Activated naive CD4-positive, alpha-beta T cell (primary cell): ENCODE measurements at places on chromosomes 1 and 21.

DNA sequence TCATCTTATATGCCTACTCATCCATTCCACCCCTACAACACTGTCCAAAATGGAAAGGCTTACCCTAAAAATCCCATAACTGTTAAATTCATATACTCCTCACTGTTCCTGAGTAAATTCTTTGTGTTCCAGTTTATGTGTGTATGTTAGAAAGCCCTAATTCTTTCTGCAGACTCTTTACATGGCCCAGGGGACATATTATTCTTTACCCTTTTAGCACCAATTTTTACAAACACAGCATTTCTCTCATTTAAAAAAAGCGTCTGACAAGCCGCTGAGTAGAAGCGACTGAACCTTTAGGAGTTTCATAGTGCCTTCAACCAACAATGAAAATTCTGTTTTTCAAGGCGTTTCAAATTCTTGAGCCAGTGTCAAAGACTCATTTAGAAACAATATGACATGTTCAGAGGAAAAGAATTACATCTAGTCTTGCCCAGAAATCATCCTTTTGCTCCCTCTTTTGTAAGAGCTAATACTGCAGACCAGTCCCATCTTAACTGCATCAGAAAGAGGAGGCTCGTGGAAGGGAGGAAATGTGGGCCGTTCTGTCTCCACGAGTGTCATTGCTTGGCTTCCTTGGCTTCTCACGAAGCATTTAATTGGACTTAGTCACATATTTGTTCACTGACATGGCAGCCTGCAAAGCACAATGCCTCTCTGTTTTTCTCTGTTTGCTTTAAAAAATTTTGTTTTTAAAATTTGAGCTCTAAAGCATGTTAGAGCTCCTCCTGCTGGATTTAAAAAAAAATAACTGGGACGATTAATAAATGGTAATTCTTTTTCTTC is 21.3 kb upstream of the C1orf105 start:
- DNase-seq, result no peak

- no peak for DNase-seq
These were observed 51.2 kb downstream of the TRAF5 start for GRCh38 chr1:211377539-211378450.

GRCh38 chr1:24457866-24458265 is 42.3 kb downstream of the NIPAL3 start:
- DNase-seq, result no peak

GRCh38 chr1:222948079-222948478 is 133.2 kb downstream of the DISP1 start:
- no peak for DNase-seq

GRCh38 chr1:15799928-15800835 is 7.3 kb downstream of the UQCRHL start:
- no peak for DNase-seq

- DNase-seq, result no peak
These were observed 6.3 kb downstream of the ERG start for GRCh38 chr21:38492007-38492406.

- peak; percentile 18 for DNase-seq
These were observed 41.3 kb downstream of the LRRC71 start for GRCh38 chr1:156961709-156962108.

GRCh38 chr1:201903135-201903534 is 14.4 kb downstream of the SHISA4 start:
- no peak for DNase-seq

GRCh38 chr1:68232289-68233148 is at the start of gene WLS:
Gene WLS (minus strand): TSS chr1:68232523. CDS start chr1:68232299, 224 bp downstream.
- no peak for DNase-seq

DNA sequence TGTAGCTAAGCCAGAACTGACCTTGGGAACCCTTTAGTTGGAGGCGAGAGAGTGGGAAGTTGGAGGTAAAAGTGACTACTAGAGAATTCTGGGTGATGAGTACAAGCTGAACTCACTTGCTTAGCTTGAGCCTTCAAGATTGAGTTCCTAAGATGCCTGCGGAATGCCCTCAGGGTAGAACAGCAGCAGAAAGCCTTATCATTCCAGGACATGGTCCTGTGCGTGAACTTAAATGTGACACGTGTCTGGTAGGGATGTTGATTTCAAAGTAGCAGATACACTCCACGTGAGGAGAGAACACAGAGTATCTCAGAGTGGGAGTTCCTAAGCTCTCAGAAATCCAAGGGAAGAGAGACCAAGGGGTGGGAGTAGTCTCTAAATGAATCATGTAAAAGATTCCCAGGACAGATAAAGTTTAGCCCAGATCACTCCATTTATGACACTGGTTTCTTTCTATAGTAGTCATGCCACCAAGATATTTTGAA is 60.1 kb downstream of the KCNK1 start:
- no peak for DNase-seq

DNA sequence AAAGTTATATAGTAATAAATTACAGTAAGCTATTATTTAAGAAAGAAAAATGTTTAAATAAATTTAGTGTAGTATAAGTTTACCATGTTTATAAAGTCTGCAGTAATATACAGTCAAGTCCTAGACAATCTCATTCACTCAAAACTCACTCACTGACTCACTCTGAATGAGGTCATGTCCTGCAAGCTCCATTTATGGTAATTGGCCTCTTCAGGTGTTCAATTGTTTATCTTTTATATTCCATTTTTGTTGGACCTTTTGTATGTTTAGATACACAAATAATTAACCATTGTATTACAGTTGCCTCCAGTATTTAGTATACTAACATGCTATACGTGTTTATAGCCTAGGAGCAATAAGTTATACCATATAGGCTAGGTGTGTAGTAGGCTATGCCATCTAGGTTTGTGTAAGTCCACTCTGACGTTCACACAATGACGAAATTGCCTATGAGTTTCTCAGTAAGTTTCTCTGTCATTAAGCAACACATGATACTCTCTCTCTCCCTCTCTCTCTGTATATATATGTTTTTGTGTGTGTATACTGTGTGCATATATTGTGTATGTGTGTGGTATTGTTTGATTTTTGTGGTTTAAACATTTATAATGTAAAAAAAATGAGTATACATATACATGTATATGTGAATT is 161.2 kb downstream of the NCAM2 start:
- DNase-seq, result no peak

DNA sequence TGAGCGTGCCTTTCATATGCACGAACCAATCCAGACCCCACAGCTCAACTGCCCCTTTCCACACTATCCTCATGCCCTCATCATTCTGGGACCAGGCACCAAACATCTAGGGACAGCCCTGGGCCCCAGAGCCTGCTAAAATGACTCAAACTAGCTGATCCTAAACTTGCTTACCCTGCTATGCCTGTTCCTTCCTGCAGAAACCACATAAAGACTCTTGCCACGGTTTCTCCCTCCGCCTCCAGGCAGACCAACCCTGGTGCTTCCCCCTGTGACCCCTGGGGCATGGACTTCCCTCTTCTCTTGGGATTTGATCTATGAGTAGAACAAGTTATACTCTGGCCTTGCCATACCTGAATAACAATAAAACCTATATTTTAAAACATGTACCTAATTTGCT is 138.0 kb upstream of the CD34 start:
- no peak for DNase-seq

GRCh38 chr1:109793089-109793485 is 29.4 kb upstream of the EPS8L3 start:
- DNase-seq, result no peak

DNA sequence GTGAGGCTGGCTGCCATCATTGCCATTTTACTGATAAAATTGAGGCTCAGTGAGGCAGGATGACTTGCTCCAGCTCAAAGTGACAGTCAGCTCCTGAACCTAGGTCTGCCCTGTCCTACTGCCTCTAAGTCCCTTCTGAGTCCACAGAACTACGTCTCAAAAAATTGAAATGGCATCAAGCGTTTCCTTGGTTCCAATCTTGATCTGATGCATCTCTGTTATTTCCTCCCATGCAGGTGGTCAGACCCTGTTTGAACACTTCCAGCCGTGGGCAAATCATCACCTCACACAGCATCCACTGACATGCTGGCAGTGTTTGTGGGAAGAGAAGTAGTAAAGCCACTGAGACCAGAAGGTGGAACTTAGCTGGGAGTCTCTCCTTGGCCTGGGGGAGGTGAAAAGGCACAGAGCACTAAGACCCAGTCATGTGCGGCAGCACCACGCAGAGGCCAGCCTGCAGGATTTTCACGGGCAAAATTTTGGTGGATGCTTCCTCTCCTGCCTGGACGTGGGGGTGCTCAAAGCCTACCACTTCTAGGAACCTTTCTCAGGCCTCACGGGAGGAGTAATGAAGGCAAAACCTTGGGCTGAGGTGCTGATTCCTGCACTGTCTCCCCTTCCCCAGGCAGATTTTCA is 7.8 kb upstream of the CPLANE2 start:
- DNase-seq, result no peak

GRCh38 chr1:153613406-153613805 is 469 bp upstream of the S100A16 start:
- DNase-seq, result no peak

- no peak for DNase-seq
These were observed 66.3 kb upstream of the PRDX6 start for GRCh38 chr1:173410794-173411236.

- DNase-seq, result no peak
These were observed 14.7 kb downstream of the CACHD1 start for GRCh38 chr1:64484651-64485050.

GRCh38 chr21:29658177-29658933 is 281.4 kb downstream of the GRIK1 start:
- no peak for DNase-seq

DNA sequence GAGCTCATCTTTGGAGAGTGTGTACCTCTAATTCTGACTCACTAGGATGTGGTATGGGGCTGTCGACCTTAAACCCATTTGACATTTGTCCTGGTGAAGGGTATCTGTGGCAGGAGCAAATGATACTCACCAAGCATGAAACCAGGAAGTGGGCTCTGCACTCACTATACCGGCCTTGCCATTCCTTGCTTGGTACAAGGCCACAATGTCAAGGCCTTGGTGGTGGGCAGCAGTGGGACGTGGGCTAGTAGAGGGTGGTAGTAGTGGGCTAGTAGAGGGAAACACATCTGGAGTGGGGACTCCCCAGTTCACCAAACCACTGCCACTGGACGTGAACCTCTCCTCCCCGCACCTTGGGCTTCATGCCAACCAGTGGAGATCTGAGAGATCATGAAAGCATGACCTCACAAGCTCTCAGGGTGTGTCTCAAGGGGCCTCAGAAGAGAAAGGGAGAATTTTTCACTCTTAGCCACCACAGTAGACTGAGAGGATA is 11.5 kb downstream of the TNFSF4 start:
- no peak for DNase-seq

- DNase-seq, result no peak
These were observed 897 bp downstream of the COL16A1 start for GRCh38 chr1:31702836-31703404.

DNA sequence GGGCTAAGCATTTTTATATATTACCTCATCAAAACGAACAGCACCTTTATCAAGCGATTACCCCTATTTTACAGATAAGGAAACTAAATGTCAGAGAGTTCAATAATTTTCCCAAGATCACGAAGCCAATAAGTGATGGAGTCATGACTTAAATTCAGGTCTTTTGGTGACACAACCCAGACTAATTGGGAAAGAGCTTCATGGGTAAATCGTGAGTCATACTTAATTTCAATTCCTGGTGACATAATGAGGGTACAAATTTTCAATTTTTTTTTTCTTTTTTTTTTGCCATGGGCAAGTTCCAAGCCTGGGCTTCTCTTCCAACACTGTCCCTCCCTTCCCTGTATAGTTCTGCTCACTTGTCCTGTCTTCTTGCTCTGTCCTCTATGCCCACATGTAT is 30.1 kb upstream of the IL10 start:
- DNase-seq, result no peak

GRCh38 chr1:87299661-87300060 is 29.0 kb upstream of the LMO4 start:
- no peak for DNase-seq

- DNase-seq, result no peak
These were observed 195.7 kb upstream of the RAB4A start for GRCh38 chr1:229075217-229075616.

DNA sequence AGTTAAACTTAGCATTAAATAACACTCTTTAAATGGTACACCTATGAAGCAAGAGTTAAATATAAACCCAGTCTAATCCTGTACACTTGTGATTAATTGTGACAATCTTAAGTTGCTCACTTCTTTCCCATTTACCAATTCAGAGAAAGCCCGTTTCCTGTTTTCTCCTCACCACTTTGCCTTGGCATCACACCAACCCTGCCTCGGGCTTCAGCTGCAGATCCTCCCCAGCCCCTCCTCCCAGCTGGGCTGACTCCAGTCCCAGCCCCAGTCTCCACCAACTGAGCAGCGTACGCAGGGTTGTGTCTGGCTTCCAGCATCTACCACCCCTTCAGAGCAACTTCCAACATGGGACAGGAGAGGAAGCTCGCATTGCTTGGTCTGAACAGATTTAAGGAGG is 4.1 kb downstream of the PYCR2 start:
- no peak for DNase-seq

- DNase-seq, result no peak
These were observed 14.1 kb upstream of the PLEKHG5 start for GRCh38 chr1:6505367-6506209.

DNA sequence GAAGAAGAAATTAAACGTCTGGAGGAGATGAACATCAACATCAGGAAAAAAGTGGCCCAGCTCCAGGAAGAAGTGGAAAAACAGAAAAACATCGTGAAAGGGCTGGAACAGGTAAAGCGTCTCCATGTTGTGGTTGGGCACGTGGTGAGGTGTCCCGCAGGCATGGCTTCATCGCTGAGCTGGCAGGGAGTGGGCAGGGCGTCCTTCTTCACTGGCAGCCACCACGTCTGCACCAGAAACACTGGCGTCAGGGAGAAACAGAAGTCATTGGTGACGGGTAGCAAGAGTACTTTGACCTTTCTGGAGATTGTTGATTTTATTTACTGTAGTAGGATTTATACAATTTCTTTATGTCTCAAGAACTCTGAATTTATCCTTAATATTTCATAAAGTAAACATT is 59.0 kb upstream of the DIP2A start:
- no peak for DNase-seq

GRCh38 chr1:189637041-189637440 is 840.6 kb downstream of the BRINP3 start:
- DNase-seq, result no peak

- no peak for DNase-seq
These were observed 17.6 kb upstream of the HUNK start for GRCh38 chr21:31855180-31855579.

DNA sequence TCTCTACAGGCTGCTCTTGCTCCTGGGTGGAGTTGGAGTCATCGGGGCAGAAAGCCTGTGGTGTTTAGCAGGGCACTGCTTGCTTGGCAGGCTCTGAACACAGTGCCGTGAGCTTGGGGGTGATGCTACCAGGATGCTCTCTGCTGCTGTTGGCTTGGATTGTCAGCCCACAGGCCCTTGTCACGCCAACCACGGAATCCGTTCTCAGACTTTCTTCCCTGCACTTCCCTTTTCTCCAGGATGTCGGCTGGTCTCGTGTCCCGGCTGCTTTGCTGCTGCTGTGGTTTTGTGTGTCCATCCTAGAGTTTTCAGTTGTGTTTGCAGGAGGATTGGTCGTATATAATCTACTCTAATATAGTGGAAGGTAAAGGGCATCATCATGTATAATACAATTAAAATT is 44.4 kb upstream of the TTC34 start:
- no peak for DNase-seq
